ENCODE measurements at places on chromosomes 16 and 17.

DNA sequence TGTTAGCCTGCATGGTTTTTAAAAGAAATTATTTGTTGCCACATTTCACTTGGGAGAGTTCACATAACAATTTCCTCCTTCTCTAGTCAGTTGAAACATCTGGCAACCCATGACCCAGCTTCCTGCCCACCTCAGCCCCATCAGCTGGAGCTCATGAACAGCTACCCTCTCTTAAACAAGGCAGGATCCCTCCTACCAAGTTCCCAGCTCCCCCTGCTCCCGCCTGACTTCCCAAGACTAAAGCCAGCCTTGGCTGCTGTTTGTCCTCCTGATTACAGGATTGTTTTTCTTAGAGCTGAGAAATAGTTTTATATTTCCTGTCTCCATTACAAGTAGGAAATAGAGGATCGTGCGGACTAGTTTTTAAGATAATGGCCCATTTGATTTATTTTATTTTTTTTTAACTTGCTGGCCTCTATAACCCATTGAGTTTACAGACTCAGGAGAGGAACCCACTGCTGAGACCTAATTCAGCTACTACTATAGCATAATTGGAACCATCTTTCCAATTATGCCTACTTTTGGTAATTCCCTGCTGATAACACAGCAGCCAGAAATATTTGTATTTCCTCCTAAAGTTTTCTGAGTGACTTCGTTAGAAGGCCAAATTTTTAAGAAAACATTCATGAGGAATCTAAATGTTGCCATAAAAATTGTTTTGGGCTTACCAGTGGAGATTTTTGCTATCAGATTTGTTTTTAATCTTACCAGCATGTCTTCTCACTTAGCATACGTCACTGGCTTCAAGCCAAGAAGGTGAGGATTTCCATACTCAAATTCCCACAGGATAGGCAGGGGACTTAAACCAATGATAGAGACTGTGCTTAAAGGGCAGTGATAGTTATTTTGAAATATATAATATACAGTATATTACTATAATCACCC is 90.0 kb downstream of the ELAC2 start:
- DNase-seq: peak; percentile 7

DNA sequence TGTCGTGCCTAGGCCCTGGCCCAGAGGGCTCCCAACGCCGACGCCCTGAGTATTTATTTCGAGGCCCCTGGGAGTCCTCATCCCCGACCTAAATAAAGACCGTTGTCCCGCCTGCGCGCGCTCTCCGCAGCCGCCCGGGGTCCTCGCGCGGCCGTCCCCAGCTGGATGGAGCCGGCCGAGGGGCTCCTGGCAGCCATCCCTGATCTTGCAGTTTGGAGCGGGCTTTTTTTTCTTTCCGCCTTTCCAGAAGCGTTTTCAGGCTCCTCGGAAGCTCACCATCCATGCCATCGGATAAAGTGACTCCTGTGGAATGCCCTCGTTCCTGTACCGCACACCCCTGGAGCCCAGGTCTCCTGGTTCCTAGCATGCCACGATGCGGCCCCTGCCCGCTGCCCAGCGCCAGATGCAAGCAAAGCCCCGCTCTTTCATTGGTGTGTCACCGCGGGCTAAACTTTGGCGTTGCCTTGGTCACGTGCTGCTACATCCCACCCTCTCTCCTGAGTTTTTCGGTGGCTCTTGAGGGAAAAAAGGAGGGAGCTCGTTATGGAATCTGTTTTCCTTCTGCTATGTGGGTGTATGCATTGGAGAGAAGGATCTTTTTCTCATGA is 716 bp downstream of the TMEM94 start:
- no peak for DNase-seq

DNA sequence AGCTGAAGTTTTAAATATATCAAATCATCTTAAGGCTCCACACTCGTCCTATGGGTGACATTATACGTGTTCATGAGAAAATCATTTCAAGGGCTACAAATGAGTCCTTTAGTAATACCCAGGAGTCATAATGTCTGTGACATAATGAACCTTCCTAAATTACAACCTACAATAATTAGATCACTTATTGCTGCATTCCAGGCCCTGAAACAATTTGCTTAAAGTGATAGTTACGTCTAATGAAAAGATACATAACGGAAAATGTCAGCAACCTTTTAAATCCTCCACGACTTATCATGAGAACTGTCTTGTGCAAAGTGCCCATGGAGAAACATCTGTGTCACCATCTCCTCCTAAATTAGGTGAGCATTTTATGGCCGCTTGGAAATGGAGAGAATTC is 43.4 kb downstream of the IRX3 start:
- DNase-seq: no peak

GRCh38 chr17:46192439-46193150 is 634 bp downstream of the KANSL1 start:
- peak; percentile 73 for DNase-seq

GRCh38 chr16:50573947-50574744 is 25.9 kb downstream of the NKD1 start:
- DNase-seq: no peak

DNA sequence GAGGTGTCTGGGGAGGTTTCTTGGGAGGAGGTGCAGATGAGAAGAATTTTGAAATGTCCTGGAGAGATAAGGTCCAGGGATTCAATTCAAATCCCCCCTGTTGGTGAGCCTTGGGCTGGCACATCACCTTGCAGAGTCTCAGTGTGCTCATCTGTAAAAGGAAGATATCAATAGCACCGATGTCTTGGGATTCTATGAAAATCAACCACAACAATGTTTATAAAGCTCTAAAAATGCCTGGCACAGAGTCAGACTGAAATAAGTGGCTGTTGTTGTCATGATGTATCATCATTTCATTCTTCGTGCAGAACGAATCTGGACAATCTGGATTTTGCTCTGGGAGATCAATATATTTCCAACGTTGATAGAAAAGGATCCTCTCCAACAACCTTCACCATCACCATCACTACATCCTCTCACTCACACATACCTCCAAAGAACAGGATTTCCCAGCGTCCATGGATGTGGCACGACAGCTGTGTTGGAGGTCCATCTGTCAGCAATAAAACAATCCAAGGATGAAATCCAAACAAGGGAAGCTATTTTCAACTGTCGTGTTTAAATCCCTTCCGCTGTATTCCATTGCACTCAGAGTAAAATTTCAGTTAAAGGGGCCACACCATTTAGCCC is 393.7 kb upstream of the DYNLRB2 start:
- DNase-seq: no peak

GRCh38 chr17:20278805-20279204 is 188.5 kb downstream of the LGALS9B start:
- no peak for DNase-seq

- DNase-seq: no peak
Measured at GRCh38 chr17:42766124-42766523, 5.1 kb downstream of the RAMP2 start.

- DNase-seq: no peak
Measured at GRCh38 chr17:74096456-74096855, 107.0 kb upstream of the RPL38 start.

DNA sequence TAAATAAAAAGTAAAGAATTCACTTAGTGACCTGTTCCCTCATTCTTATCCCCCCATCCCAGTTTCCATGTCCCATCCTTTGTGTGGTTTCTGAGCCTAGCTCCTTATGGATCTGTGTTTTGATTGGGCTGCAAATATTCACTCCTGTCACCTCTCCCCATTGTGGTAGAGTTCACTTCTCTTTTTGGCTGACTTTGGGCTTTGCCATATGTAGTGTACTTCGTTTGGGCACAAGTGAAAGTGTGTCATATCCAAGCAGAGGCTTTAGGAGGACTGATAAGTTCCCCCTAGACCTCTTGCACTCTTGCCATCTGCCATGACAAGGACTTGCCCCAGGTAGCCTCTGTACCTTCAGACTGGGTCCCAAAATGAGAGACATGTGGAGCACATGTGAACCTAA is 13.0 kb upstream of the DHRS7B start:
- no peak for DNase-seq

- DNase-seq: no peak
Measured at GRCh38 chr16:60310846-60311445, 1576.8 kb upstream of the GOT2 start.

DNA sequence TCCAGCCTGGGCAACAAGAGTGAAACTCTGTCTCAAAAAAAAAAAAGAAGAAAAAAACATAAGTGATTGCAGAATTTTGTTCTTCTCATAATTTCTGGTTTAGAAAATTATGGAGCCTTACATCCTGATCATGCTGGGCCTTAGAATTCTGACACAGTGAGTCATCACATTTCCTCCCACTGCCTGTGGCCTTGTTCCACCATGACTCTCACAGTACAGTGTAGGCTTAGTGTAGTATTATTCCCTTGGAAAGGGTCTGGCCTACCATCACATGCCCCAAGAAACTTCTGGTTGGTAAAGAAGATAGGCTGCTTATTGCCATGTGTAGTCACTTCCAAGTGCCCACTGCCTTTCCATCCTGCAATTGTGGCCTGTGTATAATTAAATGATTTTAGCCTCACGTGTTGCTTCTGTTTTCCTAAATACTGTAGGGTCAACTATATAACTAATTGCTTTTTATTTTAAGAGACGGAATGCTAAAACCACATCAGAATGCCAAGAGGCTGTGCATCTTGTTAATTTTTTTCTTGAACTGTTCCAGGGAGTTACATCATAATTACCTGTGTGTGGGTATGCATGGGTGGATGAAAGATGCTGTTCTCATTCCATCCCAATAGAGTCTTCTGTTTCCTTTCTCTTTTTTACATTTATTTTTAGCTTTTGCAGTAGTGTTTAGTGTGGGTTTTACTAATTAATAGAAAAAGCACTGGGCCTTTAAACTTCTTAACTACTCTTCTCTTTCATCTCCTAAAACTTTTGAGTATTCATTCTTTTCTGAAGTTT is 25.9 kb downstream of the OGFOD1 start:
- DNase-seq: peak; percentile 96

- DNase-seq: no peak
Measured at GRCh38 chr17:82605939-82606600, 42.2 kb downstream of the WDR45B start.

GRCh38 chr17:8611137-8611536 is 19.4 kb downstream of the MYH10 start:
- no peak for DNase-seq

DNA sequence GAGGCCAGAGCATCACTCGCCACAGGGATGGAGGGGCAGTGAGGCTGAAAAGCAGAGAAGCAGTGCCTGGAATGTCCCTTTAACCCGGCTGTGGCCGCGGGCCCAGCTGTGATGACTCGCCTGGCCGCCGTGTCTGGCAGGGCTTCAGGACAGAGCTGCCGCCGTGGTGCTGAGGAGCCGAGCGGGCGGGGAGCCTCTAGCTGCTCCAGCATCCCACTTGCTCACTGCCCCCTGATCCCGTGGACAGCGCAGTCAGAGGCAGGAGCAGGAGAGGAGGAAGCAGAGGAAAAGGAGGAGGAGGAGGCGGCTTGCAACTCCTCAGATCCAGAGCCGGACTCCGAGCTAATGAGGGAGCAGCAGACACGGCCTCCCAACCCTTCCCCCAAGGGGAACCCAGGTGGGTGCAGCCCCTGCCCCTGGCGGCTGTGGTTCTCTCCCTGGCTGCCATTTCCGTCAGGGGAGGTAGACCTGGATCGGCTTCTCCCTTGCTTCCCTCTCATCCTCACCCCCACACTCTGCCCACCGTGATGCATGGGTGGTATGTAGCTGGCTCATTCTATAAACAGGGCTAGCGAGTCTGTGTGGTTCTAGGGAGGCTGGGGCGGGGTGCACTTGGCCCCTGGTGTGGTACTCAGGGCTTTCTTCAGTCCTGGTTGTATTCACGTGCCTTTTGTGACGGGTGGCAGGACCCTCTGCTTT is 165.7 kb downstream of the CMIP start:
- DNase-seq: peak; percentile 59

- DNase-seq: no peak
Measured at GRCh38 chr16:60127196-60127595, 1393.1 kb upstream of the GOT2 start.

DNA sequence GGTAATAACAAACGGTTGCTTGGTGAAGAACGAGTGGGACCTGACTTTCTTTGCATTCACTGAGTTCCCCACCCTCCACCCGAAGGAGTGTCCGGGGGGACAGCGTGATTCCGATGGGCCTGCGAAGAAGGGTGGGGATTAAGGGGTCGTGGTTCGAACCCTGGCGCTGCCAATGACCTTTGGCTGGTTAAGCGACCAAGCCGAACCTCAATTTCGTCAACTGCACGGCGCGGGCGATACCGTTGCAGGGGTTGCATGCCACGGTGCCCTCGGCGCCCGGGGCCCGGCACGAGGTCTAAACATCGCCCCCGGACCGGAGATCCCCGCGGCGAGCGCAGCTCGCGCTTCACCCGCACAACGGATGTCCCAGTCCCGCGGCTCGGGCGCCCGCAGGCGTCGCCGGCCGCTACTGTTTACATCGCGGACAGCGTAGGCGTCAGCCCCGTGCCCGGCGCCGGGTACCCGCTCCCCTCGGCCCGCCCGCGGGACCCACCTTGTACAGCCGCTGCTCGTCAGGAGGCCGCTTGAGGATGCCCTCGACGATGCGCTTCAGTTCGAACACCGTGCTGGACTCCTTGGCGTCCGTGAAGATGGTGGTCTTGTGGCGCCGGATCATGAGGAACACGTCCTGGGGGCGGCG is 460 bp downstream of the ELOB start:
- no peak for DNase-seq

DNA sequence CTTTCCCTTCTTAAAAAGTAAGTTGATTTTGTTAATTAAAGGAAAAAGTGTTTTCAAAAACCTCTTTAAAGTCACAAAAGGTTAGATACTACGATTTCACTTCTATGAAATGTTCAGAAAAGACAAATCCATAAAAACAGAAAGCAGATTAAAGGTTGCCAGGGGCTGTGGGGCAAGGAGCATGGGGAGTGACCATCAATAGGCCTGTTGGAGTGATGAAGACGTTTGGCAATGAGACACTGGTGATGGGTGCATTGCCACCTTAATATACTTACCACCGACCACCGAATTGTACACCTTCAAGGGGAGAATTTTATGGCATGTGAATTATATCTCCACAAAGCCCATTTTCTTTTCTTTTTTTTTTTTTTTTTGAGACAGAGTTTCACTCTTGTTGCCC is 19.2 kb downstream of the KIFC3 start:
- no peak for DNase-seq

DNA sequence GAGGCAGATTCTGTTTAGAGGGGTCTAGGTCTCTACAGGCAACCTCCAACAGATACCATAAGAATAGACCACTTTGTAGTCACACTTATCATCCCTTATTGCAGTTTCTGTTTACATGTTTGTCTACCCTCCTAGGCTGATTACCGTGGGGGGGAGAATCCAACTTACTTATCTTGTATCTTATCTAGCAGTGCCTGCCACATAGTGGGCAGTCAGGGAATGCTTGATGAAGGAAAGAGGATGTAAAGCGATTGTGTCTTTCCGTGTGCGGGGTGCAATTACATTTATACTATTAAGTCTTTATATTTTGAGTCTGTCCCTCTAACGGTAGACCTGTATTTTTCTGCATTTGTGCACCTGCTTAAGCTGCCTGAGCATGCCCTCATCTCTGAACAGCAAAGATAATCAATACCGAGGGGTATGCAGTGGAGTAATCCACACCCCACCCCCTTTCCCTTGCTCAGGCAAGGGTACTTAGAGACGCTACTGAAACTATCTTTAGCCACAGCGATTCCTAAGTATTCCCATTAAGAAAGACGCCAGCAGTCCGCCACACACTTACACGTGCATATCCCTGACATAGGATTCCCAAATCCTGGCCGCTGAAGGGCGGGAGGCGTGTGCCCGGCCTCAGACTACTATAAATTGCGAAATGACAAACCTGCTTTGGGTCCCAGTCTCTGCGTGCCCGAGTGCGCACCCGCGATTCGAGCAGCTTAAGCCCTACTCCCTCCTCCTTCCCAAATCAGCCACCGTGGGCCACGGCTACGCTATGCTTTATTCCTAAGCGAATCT is 635 bp upstream of the AATF start:
- DNase-seq: no peak
